ENCODE measurements at places on chromosomes 3 and 15.

- DNase-seq, result no peak
These were observed 3.9 kb upstream of the PARP14 start for GRCh38 chr3:122676759-122677158.

GRCh38 chr15:63465104-63465503 lies 39.3 kb upstream of the USP3 start:
- DNase-seq, result no peak

DNA sequence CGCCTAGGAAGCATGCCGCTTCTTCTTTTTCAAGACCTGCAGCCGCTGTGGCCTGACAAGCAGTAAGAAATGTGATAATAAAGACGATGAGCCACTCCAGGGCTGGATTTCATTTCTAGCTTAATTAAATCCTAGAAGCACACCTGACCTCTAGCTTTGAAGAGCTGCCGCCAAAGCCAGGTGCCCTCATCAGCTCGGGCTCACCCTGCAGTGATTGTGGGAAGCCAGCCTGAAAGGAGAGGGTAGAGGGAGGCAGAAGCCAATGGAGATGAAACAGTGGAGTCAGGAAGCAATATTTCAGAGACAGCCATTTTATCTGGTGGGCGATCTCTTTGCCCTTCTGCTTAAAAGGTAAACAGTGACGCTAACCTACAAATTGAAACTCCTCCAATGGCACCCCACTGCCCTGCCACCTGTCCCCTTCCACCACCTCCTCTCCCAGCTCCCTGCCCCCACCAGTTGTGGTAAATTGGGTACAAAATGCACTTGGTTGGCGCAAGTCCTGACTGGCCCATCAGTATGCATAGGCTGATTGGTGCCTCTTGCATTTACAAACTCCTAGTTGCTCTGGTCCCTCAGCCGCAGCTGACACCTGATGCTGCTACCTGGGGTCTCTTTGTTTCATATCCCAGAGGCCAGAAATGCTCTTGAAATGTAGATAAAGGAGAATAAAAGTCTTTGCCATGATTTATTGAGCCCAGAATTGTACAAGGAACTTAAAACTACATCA lies 385.3 kb downstream of the PDCD6IP start:
- no peak for DNase-seq

DNA sequence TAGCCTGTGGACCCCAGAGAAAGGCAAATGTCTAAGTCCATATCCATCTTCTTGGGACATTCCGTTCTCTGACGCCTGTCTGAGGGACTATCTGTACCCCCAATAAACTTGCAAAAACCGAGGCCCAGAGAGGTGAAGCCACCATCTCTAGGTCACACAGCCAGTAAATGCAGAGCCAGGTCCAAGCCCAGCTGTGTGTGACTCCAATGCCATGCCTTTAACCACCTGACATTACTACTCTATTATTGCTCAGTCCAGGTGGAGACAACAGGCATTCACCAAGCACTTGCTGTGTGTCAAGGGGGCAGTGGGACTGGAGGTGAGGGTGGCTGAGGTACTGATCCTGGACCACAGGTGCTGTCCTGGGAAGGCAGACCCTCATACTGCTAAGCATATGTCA lies 25.4 kb downstream of the CYP8B1 start:
- DNase-seq, result no peak

DNA sequence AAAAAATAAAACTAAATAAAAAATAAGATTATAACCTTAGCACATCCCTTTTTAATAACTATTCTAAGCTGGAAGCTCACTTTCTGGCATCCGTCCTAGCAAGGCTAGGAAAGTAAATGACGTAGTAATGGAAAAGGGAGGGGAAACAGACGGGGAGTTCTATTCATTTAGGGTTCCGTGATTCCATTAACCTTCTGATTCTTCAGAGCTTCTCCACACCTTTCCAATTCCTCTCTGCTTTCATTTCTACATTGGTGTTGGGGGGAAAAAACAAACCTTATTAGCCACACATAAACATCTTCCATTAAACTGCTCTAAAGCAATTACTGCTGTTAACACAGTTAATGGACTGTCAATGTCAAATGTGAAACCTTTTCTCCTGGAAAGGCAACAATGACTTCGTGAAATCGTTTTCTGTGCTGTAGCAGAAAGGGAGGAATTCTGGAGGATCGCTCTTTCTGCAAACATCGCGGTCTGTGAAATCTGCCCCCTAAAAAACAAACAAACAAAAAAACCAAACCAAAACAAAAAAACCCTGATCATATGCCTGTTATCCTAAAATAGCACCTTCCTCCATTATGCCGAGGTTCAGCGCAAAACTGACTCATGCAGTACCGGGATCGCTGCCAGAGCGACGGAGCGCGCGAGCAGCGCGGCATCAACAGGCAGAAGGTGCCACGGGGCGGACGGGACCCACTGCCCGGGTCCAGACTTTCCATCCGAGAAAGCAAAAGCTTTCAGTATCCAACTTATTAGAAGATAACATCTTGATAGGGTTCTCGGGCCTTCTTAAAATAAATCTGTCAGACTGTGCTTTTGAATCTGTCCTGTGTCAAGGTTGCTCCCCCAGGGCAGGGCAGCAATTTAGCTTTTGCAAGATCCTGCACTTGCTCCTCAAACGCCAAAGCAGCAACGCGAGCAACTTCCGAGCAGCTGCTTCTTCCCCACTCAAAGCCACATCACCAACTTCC lies 156.2 kb downstream of the FGF12 start:
- no peak for DNase-seq

GRCh38 chr15:59364248-59364647 lies 8.4 kb downstream of the MYO1E start:
- DNase-seq, result no peak

DNA sequence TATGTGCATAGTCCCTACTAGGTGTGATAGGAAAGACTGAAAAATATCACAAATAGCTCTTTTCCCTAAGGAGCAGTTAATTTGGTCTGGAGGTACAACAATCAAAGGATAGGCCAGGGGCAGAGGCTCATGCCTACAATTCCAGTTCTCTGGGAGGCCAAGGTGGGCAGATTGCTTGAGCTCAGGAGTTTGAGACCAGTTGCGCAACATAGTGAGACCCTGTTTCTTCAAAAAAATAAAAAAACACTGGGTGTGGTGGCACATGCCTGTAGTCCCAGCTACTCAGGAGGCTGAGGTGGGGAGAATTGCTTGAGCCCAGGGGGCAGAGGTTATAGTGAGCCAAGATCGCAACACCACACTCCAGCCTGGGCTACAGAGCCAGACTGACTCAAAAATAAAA lies 30.2 kb upstream of the BHLHE40 start:
- DNase-seq, result no peak

GRCh38 chr3:178302966-178303930 lies 233.0 kb upstream of the KCNMB2 start:
- no peak for DNase-seq

DNA sequence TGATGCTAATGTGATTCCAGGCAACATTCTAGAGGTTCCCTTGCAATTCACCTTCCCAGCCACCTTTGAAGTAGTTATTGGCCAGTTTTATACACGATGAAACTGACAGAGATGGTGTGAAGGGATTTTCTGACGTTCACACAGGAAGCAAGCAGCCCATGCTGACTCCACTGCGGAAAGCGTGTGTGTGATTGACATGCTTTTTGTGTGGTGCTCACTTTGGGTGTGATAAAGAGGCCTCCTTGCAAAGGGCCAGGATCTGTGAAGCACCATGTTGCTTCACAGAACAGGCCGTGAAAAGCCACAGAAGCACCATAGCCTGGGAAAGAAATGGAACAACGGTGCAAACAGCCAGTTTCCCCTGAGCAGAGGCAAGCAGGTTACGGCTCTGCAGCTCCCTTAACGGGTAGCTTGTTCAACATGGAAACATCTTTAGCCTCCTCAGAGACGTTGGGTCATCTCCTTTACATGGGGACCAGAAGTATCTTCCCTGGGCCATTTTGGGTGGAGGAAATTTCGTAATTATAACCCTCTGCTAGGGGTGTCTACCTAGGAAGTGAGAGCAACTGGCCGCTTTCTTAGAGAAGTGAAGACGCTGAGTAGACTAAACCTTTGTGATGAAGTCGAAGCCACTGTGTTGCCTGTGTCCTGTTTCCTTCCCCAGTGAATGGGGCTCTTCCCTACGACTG lies 108.5 kb downstream of the APBA2 start:
- no peak for DNase-seq

- DNase-seq, result no peak
These were observed 35.3 kb downstream of the KCNH8 start for GRCh38 chr3:19183584-19183983.

DNA sequence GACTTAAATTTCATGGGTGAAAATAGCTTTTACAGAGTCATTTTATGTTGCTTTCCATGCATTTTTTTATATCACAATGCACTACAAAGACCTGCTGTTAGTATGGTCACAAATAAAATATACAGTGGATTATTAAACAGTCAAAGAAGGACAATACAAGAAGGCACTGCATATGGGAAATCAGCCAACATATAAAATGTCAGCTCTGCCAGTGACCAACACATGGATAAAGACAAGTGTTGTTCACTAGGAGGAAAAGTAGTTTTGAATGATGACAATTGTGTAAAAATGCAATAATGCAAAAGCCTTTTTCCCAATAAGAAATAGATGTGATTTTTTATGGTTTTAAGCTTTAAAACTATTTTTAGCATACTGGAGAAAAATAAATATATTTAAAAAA lies 425.3 kb upstream of the CBLB start:
- no peak for DNase-seq

- no peak for DNase-seq
These were observed 365.0 kb downstream of the LPP start for GRCh38 chr3:188518835-188519452.

DNA sequence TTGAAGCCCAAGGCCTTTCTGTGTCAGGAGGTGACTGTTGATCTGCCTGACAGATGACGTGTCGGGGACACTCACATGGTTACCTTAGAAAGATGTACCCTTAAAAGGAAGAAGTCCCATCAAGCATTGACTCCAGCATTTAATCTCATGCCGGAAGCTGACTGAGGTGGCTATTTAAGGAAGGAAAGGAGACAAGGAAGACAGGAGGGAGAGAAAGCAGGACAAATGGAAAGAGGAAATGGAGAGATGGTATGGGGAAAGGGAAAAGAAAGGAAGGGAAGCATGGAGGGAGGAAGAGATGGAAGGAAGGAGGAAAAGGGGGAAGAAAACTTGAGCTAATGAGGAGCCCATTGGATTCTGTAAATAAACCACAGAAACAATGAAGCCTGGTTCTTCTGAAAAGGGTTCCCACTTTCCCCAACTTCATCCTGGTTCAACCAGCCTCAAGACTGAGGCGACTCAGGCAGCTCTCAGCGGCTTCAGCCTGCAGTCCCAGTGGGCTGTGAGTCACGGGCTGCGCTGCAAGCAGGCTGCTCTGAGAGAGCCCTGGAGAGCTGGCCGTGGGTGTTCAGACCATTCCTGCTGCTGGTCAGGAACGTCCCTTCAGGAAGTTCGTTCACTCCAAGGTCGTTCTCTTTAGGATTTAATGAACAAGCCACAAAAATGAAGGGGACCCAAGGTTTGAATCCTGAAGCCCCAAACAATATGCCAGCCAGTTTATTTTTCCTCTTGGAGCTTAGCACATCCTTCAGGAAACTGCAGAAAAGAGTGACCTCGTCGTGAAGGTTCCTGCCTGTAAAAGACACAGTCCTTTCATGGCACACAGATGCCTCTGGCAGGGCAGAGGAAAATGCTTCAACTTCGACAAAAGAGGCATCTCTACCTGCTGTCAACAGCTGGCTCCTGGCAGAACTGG lies 69.6 kb upstream of the THBS1 start:
- peak; percentile 20 for DNase-seq

DNA sequence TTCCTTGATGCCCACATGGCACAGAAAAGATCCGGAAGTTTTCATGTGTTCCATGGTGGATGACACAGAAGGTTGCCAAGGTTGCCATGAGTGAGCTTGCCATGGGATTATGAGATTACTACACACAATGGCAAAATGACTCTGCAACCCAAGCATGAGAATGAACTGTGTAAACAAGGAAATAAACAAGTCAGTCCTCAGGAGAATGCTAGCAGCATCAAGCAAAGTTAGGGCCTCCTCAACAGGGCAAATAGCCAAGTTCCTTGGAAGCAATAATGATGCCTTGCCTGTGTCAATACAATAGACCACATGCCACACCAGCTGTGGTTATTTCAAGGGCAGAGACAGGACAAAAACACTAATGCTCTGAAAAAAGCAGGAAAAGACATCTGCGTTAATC lies 41.8 kb downstream of the AQR start:
- no peak for DNase-seq

DNA sequence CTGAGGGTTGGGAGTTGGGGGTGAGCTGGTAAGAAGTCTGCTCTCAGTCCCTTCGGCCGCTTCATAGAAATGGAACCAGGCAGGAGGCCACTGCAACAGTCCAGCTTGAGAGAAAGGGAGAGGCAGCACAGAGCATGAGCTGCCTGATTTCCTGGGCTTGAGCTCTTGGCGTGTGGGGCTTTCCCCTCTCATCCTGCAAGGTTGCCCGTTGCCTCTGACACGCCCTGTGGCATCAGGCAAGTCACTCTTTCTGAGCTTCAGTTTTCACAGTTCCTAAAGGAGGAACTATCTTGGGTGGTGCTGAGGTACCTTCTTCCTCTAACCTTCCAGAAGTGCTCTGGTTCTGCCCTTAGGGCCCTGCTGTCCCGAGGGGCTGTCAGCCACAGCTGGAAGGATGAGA lies 4.9 kb downstream of the MESP2 start:
- DNase-seq, result no peak

DNA sequence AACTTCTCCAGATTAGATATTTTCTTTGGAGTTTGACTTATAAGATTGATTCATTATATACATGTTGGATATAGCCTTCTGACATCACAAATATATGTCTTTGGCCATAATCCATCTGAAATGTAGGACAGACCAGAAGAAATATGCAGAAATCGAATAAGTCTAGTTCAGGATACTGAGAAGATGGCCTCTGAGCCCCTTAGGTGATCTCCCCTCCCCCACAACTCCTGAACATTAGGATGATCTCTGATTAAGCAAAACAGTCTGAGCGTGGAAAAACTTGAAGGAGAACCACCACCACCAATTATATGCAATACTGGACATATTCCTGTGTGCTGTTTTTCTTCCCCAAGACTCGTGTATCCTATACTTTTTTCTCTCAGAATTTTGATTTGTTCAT lies 3.2 kb downstream of the SETD5 start:
- DNase-seq, result no peak

DNA sequence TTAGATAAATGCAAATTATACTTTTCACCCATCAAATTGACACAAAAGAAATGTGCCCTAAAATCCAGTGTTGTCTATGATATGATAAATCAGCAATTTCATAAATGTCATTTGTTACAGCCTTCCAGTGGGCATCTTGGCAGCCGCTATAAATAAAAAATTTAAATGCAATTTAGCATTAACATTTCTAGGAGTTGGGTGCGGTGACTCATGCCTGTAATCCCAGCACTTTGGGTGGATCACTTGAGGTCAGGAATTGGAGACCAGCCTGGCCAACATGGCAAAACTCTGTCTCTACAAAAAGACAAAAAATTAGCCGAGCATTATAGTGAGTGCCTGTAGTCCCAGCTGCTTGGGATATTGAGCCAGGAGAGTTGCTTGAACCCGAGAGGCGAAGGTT lies 65.9 kb upstream of the POMGNT2 start:
- DNase-seq, result no peak

DNA sequence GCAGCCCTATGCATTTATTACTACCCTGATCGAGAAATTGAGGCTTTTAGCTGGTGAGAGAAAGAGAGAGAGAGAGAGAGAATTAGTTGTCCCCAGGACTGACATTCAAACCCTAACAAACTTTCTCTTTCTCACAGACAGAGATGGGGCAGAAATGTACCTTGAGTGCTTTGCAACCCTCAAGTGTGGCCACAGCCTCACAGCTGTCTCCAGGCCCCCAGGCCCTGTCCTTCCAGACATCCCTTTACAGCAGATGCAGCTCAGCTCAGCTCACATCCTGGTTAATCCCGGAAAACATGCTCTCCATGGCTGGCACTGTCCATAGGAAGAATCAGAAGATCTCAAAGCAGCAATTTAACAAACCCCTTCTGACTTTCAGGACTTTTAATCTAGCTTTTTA lies 67.6 kb downstream of the DCLK3 start:
- no peak for DNase-seq
